Bronchial epithelial cell (primary cell): ENCODE measurements at places on chromosomes 11 and 22. TPM values are rescaled to one million over a fixed set of nuclear protein-coding genes. Genes with fewer than 3 reads are reported as not detected.

Gene CASP4
- total RNA-seq: 172 and 250 TPM in 2 replicates

Gene MMP10
- 4.2 and 4.9 TPM in 2 replicates for total RNA-seq

Gene PDXP
- total RNA-seq: 2.2 and 3.4 TPM in 2 replicates

Gene UBQLNL
- total RNA-seq: under 0.01 TPM in 1 of 2 replicates, not detected in the other

Gene B4GALNT4
- total RNA-seq: 10.8 and 11.4 TPM in 2 replicates

Gene ESRRA
- total RNA-seq: 76.9 and 139 TPM in 2 replicates

Gene CSF2RB
- under 0.01 TPM in 1 of 2 replicates, not detected in the other for total RNA-seq

Gene CHST1
- 0.26 and 2.4 TPM in 2 replicates for total RNA-seq

Gene ATL3
- total RNA-seq: 63.7 and 81.0 TPM in 2 replicates

Gene ART5
- total RNA-seq: not detected in 2 replicates

Gene SHANK2
- 6.6 and 8.1 TPM in 2 replicates for total RNA-seq

Gene NRXN2
- under 0.01 TPM in 1 of 2 replicates, not detected in the other for total RNA-seq

Gene PARVG
- total RNA-seq: not detected in 2 replicates

- DNase-seq: peak; percentile 46
Measured at GRCh38 chr11:12094872-12095800, 15.3 kb upstream of the MICAL2 start.

DNA sequence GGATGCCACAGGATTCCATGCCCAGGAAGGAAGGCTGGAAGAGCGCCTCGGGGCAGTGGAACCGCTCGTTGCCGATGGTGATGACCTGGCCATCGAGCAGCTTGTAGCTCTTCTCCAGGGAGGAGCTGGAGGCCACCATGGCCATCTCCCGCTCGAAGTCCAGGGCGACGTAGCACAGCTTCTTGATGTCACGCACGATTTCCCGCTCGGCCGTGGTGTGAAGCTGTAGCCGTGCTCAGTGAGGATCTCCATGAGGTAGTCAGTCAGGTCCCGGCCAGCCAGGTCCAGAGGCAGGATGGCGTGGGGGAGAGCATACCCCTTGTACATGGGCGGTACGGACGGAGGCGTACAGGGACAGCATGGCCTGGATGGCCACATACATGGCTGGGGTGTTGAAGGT, 17.9 kb upstream of the EP300 start:
- no peak for DNase-seq

GRCh38 chr11:116334596-116334995, 438.2 kb downstream of the BUD13 start:
- DNase-seq: peak; percentile 27

DNA sequence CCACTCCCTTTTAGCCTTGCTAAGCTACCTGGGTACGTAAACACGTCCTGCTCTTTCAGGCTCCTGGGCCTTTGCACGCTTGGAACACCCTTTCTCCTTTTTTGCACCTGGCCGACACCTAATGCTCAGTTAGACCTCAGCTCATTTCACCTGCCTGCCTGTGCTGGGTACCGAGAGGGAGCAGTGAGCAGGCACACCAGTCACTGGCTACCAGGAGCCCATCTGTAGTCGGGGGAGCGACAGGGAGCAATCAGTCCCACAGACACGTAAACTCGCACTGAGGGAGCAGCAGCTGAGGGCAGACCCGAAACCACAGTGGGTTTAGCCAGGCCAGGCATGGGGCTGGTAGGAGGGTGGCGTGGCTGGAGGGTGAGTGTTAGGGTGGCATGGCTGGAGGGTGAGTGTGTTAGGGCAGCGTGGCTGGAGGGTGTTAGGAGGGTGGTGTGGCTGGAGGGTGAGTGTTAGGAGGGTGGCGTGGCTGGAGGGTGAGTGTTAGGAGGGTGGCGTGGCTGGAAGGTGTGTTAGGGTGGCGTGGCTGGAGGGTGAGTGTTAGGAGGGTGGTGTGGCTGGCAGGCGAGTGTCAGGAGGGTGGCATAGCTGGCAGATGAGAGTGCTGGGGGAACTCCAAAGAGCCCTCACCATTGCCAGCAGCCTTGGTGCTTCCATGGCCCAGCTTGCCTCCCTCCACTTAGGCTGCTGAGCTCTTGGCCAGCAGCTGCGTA, 6.4 kb upstream of the GTSE1 start:
- no peak for DNase-seq

GRCh38 chr11:71150859-71151258, 101.5 kb downstream of the SHANK2 start:
- DNase-seq: no peak

DNA sequence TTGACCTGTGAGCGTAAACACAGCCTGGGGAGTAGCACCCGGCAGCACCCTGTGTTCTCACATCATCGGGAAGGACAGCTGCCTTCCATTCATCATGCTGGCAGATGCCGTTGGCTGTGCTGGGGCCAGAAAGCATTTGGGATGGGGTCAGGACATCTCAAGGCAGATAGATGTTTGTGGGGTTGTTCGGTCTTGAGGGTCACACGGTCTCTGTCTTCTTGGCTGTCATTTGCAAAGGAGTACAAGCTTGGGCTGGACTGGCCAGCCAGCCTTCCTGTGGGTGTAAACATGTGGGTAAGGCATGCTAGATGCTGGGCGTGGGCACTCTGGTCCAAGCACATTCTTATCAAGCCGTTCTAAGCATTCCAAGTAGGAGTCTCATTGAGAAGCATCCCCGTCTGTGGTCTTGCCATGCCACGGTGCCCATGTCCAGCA, 81.4 kb downstream of the TBC1D22A start:
- DNase-seq: no peak

DNA sequence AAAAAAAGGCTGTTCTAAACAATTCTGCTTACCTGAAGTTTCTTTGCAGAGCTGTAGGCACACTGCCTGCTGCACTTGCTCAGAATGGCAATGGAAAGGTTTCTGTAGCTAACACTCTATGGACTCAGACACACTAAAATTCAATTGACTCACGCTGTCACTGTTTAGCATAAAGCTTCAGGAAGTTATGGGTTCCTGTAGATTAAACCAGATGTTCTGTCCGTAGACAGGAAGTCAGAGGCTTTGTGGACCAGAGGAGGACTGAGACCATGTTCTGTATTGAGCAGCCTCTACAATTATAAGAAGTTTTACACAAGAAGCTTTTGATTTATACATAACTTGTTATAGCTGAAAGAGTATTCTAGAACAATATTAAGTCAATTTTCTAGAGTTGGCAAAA, 70.4 kb downstream of the GLYATL1 start:
- no peak for DNase-seq

DNA sequence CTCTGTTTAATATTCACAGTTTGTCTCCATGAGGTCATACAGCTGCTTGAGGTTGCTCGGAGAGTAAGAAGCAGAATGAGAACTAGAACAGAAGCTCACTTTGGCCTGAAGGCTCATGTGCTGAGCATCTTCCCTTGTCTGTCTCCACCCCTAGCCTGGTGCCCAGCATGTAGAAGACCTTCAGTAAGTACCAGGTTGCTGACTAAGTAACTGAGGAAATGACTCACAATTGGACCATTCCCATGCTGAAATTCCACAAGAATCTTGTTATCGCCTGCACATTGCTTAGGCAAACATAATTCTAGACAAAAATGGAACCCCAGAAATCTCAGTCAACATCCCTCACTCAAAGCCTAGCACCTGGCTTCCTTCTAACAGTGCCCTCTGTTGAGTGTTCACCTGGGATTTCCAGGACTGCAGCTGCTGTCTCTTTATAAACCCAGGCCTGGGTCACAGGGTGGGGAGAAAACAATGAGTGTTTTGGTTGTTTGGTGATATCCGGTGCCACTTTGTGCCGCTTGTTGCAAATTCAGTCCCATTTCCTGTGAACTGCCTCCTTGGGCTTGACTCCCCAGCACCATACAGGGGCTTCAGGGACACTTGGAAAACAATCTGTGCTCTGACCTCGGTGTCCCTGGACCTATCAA, 406.8 kb downstream of the ETS1 start:
- peak; percentile 98 for DNase-seq

DNA sequence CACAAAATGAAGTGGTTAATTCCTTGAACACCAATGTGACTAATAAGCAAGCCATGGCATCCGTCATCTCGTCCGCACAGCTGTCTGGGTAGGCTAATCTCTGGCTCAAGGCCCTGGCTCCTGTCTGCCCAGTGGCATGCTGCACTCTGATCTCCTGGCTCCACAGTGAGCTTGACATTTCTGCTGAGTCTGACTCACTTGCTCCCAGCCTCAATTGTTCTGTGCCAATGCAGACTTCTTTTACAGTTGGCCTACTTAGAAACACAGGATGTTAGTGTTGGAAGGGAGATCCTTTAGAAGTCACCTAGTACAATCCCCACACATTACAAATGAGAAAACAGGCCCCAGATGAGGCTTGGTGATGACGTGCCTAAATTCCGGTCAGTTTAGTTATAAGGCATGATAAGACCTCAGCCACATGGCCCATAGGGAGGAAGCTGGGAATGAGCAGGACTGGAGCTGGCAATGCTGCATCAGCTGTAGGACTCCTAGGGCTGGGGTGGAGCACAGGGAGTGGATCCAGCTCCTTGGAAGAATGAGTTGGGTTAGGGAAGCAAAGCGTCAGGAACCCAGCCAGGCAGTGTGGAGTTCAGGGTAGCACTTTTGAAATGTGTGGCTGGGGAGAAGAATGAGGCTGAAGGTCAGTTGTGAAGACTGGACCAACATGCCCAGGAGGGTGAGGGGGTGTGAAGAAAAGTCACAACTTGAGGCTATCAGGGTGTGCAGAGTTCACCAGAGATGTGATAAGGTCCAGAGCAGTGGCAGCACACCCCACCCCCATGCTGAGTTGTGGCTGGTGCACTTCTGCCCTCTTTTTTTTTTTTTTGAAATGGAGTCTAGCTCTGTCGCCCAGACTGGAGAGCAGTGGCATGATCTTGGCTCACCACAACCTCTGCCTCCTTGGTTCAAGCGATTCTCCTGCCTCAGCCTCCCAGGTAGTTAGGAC, 70.2 kb upstream of the EED start:
- DNase-seq: peak; percentile 95

GRCh38 chr22:17876306-17876831, 102.1 kb upstream of the BID start:
- no peak for DNase-seq

GRCh38 chr11:27718863-27719545, 18.7 kb upstream of the BDNF start:
- DNase-seq: no peak

DNA sequence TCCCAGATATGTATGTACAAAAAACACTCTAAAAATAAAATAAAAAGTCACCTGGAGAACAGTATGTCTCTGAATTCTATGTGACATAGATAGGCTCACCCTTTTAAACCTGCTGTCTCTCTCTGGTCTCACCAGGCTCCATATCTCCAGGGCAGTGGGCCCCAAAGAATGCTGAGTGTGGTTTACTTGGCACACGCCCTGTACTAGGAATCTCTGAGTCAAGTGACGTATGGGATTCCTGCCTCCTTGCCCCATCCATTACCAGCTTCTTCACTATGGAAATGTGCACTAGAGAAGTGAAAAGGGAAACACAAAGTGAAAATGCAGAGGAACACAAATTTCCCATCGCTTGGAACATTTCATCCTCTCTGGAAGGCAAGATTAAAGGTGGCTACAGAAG, 722.2 kb upstream of the TENM4 start:
- peak; percentile 68 for DNase-seq

GRCh38 chr22:20618488-20618887, 111.1 kb downstream of the MED15 start:
- DNase-seq: peak; percentile 40

DNA sequence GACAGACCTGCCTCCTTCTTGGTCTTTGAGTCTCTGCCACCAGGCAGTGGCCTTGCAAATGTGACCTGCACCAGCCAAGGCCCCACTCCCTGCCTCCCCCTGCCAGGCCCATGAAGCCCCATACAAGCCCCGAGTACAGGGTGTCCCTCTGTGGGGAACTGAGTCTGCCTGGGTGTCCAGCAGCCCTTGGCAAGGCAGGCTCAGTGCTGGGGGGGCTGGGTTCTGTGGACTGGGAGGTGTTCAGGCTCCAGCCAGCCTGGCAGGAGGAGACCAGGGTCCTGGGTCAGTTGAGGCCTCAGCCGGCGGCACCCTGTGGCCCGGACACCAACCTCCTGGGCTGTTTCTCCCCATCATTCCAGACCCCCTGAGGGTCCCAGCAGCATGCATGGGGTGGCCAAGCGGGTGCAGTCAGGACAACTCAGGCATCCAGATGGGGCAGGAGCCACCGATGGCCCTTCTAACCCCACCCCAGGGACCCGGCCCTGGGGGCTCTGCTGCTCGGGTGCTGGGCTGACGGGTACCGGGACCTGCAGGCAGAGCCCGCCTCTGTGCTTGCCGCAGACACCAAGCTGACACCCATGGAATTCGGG, 5.7 kb downstream of the MUC5AC start:
- no peak for DNase-seq

GRCh38 chr11:62854013-62854824, 14.8 kb upstream of the WDR74 start:
- DNase-seq: no peak

DNA sequence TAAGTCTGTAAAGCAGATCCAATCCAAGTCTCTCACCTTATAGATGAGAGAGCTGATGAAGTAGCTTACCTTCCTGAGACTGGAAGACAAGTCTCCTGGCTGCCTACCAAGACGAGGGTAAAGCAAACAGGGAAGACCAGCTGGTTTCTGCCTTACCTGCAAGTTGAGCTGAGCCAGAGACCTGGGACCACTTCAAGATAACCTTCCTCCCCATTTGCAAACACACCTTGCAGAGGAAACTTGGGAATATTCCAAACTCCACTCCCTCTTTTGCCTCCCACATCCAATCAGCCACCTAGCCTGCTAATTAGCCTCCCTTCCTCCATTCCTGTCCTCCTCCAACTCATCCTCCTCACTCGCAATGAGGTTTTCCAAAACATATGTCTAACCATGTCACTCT, 23.4 kb upstream of the ROBO3 start:
- no peak for DNase-seq

- peak; percentile 91 for DNase-seq
Measured at GRCh38 chr11:20631519-20632168, 32.2 kb downstream of the SLC6A5 start.

DNA sequence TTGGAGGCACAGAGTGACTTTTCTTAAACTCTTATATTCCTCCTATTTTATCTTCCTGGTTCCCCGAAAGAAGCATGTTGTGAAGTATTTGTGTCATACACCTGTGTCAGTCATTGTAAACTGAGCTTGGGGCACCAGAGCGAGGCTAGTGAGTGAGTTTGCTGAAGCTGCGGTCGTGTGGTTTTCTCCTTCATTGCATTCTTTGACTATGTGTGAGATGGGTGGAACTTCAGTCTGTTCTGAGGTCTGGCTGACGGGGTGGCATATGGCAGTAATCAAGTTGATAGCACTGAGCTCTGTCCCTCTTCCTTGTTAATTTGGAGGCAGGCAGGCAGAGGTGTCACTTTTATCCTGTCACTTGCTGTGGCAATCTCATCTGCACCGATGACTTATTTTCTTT, 4.2 kb downstream of the VPS26B start:
- no peak for DNase-seq

GRCh38 chr22:21766691-21767462, 31.3 kb upstream of the YPEL1 start:
- DNase-seq: no peak

GRCh38 chr11:10568486-10568941, at the start of gene LYVE1:
Gene LYVE1, minus strand, starts transcription at chr11:10568665. Its CDS starts 133 bp downstream, at chr11:10568532.
- DNase-seq: no peak

DNA sequence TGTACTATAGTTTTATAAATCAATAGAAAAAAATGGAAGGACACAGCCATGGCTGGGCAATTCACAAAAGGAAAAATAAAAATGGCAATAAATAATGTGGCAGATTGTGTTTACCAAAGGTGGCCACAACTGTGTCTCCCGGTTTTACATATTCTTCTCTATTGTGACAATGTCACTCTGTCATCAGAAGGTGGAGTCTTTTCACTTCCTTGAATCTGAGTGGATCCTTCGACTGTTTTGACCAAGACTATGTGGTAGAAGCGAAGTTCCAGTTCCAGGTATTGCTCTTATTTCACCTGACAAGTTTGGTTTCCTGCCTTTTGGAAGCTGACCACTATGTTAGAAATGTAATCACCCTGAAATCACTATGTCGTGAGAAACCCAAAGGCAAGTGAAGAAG, 31.0 kb upstream of the HSD17B12 start:
- no peak for DNase-seq

GRCh38 chr11:34356913-34357700, 703 bp downstream of the ABTB2 start:
- peak; percentile 36 for DNase-seq
